GM12891 (cell line): ENCODE measurements at places on chromosomes 2 and 18.

- no peak for DNase-seq
These were observed 65.4 kb upstream of the DNAJC10 start for GRCh38 chr2:182650704-182651103.

DNA sequence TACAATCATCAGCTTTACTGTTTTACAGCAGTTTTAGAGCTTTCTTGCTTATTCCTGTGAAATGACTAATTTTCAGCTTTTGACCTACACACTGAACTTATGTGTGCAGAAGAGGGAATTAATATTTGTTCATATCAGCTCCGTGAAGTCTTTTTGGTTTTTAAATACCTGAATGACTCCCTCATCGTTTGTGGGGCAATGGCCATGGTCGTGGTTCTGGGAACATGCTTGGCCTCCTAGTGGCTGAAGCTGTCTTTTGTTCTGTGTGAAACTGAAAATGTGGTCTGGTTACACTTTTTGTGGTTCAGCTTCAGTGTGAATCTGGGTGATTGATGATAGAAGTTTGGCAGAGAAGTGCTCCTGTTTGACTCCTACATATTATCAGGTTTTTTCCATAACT, 408.1 kb downstream of the THSD7B start:
- DNase-seq = no peak

DNA sequence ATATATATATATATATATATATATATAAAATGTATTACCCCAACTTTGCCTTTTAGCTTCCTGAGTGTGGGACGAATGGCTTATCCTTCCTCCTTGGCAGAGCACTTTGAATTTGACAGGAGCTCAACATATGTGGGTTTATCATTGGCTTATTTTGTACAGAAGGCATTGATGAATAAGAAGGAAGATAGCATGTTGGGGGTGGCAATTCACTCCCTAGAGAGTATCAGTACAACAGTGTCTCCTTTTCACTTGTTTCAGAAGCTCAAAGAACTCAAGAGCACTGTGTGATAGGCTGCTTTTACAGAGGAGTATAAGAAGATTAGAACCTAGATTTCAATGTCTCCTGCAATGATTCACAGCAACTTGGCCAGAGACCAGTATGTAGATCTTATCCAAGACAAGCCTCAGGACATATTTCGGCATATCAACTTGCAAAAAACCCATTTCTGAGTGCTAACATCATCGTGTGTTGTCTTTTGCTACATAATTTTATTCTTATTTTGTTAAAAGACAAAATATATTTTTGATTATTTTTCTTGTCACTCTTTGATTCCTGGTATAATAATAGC, 345.8 kb downstream of the SOCS6 start:
- no peak for DNase-seq

DNA sequence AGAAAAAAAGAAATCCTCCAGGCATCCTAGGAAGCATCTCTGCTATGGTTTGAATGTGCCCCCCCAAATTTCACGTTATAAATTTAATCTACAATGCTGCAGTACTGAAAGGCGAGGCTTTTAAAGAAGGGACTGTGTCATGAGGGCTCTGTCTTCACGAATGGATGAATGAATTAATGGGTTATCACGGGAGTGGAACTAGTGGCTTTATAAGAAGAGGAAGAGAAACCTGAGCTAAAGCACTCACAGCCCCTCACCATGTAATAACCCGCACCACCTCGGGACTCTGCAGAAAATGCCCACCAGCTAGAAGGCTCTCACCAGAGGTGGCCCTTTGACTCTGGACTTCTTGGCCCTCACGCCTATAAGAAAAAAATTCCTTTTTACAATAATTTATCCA, 27.6 kb downstream of the RNU4ATAC start:
- no peak for DNase-seq

GRCh38 chr18:3452750-3453539, 3.0 kb downstream of the TGIF1 start:
- no peak for DNase-seq

- no peak for DNase-seq
These were observed 159.5 kb downstream of the HNMT start for GRCh38 chr2:138123741-138124140.

- DNase-seq = no peak
These were observed 16.8 kb upstream of the MTERF4 start for GRCh38 chr2:241118737-241119505.

DNA sequence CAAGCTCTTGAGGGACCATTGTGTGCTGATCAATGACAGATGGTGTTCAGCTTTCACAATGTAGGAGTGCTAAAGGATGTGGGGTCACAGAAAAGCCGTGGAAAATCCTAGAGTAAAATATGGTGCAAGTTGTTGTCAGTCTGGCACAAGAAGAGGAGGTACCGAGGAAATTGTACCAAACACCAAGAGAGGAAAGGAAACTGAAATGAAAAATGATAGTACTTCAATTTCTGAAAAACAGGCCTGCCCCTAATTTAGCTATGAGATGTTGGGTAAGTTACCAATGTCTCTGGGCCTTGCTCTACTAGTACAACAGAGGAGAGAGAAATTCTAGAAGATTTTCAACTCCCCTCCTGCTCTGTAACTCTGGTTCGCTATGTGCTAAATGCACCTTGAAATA, 78.8 kb upstream of the PELI1 start:
- DNase-seq = no peak

GRCh38 chr2:96138179-96139145, at the start of gene ASTL:
ASTL (minus strand) TSS chr2:96138502; CDS start chr2:96138436, 66 bp downstream.
- peak; percentile 74 for DNase-seq

DNA sequence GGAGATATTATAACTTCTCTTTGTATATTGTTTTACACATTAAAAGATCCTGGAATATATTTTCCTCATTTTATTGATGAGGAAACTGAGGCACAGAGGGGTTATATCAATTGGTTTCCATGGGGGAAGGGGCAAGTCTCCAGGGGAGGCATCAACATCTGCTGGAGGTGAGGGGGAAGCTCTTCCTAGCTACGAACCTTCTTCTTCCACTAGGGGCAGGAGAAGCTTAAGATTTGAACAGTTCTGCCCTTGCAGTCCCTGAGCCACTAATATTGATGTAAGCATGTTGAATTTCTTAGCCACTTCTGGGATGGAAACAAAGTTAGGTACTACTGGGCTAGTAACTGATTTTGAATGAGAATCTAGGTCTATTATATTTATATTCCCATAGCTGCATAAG, 140.1 kb upstream of the AQP4 start:
- DNase-seq = no peak

DNA sequence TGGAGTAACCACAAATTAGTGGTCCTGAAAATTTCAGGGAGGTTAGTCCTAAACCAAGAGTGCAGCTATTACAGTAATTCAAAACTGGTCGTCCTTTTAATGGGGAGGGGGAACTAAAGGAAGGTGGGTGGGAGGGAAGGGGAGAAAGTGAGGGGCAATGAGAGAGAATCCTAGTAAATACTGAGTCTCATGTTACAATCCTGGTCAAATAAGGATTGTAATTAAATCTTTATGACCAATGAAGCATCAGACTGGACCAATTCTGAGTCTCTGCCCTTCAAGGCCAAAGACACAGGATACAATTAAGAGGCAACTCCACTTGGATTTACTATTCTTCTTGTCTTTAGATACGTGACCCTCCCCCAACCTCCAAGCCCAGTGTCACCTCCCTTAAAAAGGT, 262.9 kb downstream of the BCL11A start:
- DNase-seq = no peak

DNA sequence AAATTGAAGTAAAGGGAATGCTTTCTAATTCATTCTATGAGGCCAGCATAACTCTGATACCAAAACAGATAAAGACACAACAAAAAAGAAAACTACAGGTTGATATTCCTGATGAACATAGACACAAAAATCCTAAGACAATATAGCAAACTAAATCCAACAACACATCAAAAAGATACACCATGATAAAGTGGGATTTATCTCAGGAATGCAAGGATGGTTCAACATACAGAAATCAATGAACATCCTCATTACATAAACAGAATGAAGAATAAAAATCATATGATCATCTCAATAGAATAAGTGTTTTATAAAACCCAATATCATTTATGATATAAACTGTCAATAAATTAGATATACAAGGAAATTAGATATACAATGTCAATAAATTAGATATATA, 65.7 kb downstream of the ZSWIM2 start:
- DNase-seq = no peak

GRCh38 chr2:242034996-242035814, 165.7 kb downstream of the RTP5 start:
- DNase-seq = no peak

- no peak for DNase-seq
These were observed 25.6 kb upstream of the GREB1 start for GRCh38 chr2:11508279-11508678.
